ENCODE measurements at places on chromosomes 7 and 10.

GRCh38 chr7:91330866-91331265 is 66.6 kb downstream of the FZD1 start:
- peak; percentile 57 for DNase-seq

DNA sequence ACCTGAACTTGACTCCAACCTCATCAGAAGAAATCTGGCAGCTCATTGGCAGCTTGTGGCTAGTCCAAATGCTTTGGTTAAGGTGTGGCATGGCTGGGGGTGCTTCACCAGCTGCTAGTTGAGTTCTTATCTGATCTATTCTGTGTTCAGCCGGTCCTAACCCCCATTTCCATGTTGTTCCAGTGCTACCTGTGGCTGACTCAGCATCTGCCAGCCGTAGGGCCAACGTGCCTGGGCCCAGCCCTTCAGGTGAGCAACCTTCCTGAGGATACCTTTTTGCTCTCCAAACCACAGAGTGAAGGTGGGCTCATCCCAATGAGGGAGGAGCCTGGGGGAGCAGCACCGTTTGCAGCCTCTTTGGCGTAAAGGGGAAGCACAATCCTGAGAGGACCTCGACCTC is 46.8 kb upstream of the C10orf120 start:
- DNase-seq, result no peak

DNA sequence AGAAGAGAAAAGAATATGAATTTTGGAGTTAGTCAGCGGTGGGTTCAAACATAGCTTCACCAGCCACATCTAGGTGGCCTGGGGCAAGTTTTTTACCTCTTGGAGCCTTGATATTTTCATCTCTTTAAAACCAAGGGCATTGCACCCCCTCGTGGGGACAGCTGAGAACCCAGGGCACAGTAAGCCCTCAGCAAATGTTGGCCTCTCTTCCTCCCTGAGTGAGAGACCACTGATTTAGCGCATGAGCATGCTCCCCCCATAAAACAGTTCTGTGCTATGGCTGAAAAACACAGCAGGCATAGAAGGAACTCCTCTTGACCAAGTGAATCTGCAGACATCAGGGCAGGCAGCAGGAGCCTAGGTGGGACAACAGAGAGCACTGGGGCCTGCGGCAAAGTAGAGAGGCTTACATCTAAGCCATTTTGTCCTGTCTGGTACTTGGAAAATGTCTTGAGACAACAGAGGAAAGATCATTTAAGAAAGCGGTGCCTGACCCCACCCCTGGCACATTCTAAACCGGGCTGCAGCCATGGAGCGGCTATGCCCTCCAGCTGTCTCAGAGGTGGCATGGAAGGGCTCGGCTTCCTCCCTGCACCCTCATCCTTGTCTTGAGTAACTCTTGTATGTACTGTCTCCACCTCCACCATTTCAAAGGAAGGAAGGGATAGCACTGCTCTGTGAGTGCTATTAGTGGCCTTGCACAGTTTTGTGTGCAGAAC is 94.7 kb downstream of the ARHGAP22 start:
- DNase-seq, result no peak

- DNase-seq, result no peak
These were observed 48.6 kb downstream of the GTF2IRD1 start for GRCh38 chr7:74502216-74502891.

- no peak for DNase-seq
These were observed 456 bp upstream of the ACHE start for GRCh38 chr7:100895956-100896731.

- DNase-seq, result no peak
These were observed 11.7 kb upstream of the GPR141 start for GRCh38 chr7:37671876-37672275.

- DNase-seq, result no peak
These were observed 95.1 kb upstream of the FZD1 start for GRCh38 chr7:91168871-91169829.

DNA sequence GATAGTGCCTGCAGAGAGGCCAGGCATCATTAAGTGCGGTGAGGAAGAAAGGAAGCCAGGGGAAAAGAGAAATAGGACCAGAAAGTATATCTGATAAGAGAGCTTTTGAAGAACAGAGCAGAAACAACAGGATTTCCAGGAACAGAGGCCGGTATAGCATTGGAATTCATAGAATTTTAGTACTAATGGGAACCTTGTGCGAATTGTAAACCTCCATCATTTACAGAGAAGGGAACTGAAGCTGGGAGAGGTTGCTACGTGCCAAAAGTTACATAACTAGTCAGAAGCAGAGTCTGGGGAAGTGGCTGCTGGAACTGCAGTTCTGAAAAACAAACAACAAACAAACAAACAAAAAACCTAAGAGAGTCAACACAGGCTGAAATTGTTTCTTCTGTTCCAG is 5.4 kb upstream of the ZMYND11 start:
- peak; percentile 43 for DNase-seq

DNA sequence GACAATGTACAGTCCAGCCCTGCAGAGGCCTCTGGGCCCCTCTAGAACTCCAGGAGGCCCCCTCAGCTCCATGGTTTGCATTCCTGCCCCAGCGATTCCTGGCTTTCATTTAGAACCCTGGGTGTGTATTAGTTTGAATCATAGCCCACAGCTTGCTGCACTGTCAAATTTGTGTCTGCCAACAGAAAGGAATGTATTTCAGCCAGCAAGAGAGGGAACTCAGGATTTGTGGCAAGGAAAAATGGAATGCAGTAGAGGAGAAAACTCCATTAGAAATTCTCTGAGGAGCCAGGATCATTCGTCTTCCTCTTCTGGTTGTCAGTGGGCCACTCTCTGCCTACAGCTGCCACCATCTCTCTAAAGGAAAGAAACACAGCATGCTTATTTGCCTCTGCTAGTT is 27.9 kb upstream of the WDR11 start:
- no peak for DNase-seq

DNA sequence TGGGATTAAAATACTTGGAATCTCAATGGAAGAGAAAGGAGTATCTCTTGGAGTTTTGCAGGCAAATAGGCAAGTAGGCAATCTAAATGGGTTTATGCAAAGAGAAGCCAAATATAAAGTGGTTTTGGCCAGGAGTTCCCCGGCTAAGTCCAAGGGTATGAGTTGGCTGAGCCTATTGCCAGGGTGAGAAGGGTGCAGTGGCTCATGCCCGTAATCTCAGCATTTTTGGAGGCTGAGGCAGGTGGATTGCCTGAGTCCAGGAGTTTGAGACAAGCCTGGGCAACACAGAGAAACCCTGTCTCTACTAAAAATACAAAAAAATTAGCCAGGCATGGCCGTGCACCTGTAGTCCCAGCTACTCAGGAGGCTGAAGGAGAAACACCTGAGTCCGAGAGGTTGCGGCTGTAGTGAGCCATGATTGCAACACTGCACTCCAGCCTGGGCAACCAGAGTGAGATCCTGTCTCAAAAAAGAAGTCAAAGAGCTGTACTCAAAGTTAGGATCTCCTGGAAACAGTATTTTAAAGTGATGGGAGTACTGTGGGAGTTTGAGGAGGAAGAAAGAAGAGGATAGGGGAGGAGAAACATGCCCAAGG is 130.4 kb upstream of the RAB18 start:
- DNase-seq, result no peak

DNA sequence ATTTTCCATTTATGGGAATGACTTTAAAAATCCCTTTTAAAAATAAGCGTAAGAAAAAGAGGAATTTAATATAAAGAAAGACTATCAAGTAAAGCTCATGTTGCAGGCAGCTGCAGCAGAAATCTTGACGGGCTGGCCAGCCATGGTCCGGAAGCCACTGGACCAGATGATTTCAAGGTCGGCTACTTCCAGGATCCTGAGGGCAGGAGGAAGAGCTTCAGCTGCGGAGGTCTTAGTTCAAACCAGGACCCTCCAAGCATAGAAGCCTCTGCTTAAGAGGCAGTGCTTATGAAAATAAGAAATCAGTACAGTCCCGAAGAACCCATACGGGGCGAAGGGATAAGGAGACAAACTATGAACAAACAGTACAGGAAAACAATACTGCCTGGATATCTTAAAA is 220.2 kb upstream of the CELF2 start:
- DNase-seq, result peak; percentile 49

- no peak for DNase-seq
These were observed 46.5 kb downstream of the MALSU1 start for GRCh38 chr7:23345601-23346000.

- DNase-seq, result no peak
These were observed 11.6 kb upstream of the BAZ1B start for GRCh38 chr7:73533742-73534141.

DNA sequence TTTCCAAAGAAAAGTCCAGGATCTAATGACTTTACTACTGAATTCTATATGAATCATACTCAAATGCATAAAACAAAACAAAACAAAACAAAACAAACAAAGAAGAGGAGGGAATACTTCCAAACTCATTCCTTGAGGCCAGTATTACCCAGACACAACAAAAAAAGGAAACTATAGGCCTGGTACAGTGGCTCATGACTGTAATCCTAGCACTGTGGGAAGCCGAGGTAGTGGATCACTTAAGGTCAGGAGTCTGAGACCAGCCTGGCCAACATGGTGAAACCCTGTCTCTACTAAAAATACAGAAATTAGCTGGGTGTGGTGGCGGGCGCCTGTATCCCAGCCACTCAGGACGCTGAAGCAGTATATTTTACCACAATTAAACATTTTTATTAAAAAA is 114.6 kb downstream of the NRBF2 start:
- no peak for DNase-seq

GRCh38 chr7:1136841-1137516 is 23.0 kb downstream of the ZFAND2A start:
- DNase-seq, result no peak

- DNase-seq, result no peak
These were observed 27.3 kb downstream of the SEC23IP start for GRCh38 chr10:119919826-119920225.

- DNase-seq, result no peak
These were observed 6.0 kb downstream of the SPRN start for GRCh38 chr10:133418289-133418993.

- DNase-seq, result peak; percentile 64
These were observed 24.9 kb downstream of the RGR start for GRCh38 chr10:84269773-84270172.

GRCh38 chr10:115321360-115321759 is 228.2 kb downstream of the ATRNL1 start:
- no peak for DNase-seq

DNA sequence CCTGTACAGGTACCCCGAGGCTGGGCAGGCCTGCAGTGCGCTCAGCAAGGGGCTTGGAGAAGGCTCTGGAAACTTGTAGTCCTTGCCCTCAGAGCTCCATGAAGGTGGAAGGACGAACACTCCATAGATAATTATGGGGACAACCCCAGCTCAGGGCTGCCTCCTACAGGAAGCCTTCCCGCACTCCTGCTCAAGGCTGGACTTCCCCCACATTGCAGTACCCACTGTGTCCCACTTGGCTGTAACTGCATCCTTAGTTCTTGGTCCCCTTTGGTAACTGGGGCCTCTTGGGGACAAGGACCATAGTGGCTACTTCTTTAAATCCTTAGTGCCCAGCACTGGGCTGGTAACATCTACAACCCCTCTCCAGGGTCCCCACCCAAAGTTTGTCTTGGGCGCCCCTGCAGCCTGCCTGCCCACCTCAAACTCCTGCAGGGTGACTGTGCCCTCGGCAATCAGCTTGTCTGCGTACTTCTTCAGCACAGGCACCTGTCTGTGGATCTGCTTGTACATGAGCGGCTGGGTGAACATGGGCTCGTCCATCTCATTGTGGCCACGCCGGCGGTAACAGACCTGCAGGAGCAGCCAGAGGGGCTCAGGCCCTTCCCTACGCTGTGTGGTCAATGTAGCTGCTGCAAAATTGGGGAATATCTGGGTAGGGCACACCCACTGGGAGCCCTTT is 17.1 kb downstream of the OGDHL start:
- DNase-seq, result no peak

DNA sequence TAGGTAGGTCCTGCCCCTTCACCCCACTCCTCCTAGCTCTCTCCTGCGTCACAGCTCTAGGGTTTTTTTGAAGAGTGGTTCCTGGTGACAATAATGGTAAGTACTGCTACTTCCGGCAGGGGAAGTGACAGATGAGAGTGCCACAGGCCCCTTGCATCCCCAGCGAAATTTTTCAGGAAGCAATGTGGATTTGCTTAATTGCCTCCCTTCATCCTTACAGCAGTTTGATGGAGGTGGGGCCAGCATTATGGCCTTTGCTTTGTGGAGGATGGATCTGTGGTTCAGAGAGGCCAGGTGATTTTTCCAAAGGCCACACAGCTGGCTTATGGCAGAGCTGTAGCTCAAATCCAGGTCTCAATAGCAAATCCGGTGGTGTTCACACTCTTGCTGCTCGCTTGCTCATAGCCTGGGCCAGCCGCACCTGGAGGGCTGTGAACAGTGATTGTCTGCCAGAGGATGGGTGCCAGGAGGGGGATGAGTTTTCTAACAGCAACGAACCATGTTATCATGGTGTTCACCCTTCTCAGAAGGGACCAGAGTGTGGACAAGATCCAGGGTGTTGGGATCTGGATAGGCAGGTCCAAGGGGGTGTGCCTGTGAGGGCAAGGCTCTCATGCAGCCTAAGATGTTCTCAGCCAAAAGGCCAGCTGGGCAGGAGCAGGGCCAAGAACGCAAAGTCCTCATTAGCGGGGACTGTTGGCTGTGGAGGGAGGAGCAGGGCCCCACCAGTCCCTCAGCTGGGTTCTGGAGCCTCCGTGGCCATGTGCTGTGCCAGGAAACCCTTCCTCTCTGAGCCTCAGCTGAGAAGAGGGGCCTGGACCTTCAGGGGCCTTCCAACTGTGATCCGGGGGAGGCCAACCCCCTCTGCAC is 89.0 kb downstream of the EMX2 start:
- no peak for DNase-seq

DNA sequence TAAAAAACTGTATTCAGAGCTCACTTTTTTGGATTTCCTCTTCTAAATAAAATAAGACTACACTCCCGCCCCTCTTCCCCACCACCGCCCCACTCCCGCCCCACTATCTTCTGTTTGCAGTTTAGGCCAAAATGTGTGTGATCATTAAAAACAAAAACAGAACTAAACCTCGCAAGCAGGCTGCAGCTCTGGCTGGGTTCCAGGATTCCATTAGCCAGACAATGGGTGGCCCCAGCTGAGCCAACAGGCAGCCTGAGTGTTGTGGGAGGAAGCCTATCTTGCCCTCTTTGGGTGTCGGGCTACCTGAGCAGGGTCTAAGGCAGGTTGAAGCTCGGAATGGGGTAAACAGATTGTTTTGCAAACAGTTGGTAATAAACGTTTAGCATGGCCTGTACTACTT is 41.7 kb downstream of the ARL4A start:
- DNase-seq, result peak; percentile 73

GRCh38 chr10:15059914-15060313 is 16.2 kb downstream of the OLAH start:
- DNase-seq, result no peak
